ENCODE measurements at places on chromosomes 12 and 14.

- peak; percentile 89 for ATAC-seq
Measured at GRCh38 chr14:33754261-33754660, 196.6 kb downstream of the EGLN3 start.

DNA sequence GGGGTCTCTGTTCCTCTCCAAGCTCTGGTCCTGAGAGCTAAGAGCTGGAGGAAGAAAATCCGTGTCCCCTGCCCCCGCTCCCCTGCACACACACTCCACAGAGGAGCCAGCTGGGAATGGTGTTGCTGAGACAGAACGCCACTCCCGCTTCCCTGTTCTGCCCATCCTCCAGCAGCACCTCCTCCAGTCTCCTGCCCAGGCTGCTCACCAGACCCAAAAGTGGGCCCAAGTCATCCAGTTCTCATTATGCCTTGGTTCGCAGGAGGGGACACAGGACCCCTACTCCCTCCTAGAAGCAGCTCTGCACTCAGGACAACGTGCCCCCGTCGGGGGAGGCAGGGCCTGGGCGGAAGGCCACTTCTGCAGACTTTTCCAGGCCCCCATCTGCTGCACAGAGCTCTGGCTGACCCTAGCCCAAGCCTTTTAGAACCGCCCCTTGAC lies 830 bp upstream of the TRMT61A start:
- ATAC-seq = peak; percentile 6

DNA sequence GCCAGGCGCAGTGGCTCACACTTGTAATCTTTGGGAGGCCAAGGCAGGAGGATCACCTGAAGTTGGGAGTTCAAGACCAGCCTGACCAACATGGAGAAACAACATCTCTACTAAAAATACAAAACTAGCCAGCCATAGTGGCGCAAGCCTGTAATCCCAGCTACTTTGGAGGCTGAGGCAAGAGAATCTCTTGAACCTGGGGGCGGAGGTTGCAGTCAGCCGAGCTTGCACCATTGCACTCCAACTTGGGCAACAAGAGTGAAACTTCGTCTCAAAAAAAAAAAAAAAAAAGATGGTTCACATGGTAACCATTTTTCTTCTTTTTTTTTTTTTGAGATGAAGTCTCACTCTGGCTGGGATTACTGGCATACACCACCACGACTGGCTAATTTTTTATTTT lies 35.3 kb downstream of the SLC2A14 start:
- no peak for ATAC-seq

GRCh38 chr12:1505576-1505975 lies 88.8 kb downstream of the FBXL14 start:
- ATAC-seq = no peak

- ATAC-seq = no peak
Measured at GRCh38 chr14:74856366-74856765, 19.6 kb downstream of the PROX2 start.

DNA sequence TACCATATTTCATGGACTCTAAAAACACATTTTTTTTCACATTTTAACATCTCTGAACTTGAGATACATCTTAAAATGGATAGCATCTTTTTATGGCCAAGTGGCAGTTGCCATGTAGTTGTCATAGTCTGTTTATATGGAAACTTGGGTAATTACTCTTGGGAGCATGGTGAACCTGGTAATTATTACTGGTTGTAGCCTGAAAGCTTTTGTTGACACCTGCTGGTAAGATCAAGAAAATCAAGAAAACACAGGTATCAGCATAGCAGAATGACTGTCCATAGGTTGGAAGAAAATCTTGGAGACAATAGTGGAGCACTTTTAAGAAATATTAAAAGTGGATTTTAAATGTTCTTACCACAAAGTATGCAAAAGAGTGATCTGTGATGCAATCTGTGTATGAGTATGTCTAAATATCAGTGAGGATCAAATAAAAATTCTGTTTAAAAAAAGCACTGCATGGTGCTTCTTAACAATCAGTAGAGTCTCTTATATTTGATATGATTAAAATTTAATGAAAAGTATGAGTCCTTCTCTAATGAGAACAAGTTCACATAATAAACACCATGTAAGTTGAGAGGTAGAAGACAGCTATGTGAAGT lies 44.2 kb downstream of the TTC8 start:
- ATAC-seq = peak; percentile 70

DNA sequence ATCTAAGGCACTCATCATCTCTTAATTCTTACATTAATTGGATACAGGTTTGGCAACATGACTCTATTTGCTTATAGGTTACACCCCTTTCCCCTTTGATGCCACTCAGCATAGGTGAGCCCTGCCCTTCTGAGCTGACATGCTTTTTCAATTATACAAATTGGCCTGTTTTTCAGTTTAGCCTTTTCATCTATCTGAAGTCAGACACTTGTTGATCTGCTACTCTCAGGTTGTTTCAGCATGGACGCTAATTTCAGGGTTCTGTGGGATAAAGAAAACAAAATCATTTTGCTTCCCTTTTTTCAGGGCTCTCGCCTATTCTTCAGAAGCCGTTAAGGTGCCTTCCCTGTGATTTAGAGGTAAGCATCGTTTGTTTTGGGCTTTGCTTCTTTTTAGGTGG lies 55.3 kb downstream of the DACT1 start:
- ATAC-seq = no peak

DNA sequence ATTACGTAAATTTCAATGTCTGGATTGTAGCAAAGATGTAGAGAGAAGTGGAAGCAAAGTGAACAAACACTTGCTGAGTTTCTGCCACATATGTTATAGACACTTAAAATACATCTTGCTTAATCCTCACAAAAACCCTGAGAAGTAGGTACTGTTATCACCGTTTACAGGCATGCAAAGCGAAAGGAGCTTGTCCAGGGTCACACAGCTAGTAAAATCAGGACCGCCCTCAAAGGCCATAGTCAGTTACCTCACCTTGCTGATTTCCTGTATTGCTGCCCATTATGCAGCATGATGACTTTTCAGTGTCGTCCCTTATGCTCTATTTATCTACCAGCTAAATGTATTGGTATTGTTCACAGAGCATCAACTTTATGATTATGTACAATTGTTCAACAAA lies 39.8 kb downstream of the TRHDE start:
- no peak for ATAC-seq

GRCh38 chr12:14239935-14240872 lies 125.3 kb upstream of the ATF7IP start:
- ATAC-seq = no peak

- ATAC-seq = peak; percentile 68
Measured at GRCh38 chr12:121893961-121894460, 5.4 kb downstream of the PSMD9 start.

- ATAC-seq = peak; percentile 28
Measured at GRCh38 chr12:122079532-122080081, 1.1 kb downstream of the MLXIP start.

DNA sequence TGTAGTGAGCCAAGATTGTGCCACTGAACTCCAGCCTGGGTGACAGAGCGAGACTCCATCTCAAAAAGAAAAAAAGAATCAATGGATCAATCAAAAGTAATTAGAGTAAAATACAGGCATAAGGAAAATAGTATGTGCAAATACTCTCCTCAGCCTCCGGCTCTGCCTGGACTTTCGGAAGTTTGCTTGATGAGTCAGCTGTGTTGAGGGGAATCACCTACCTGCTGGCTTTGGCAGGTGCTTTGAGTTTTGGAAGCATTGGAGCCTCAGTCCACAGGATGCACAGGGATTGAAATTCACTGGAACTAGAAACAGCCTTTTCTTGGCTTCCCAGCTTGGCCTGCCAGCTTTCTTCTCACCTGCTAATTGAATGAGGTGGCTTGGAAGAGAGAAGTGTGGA lies 268.2 kb downstream of the PCNX1 start:
- no peak for ATAC-seq
